Esophagus squamous epithelium (tissue), 5 donors: ENCODE measurements at places on chromosomes 13 and 19.

- DNase-seq: no peak
Observed at GRCh38 chr19:35689836-35690235, 14.5 kb upstream of the ZBTB32 start.

GRCh38 chr19:46878613-46879375 is 18.0 kb downstream of the ARHGAP35 start:
- no peak for DNase-seq

DNA sequence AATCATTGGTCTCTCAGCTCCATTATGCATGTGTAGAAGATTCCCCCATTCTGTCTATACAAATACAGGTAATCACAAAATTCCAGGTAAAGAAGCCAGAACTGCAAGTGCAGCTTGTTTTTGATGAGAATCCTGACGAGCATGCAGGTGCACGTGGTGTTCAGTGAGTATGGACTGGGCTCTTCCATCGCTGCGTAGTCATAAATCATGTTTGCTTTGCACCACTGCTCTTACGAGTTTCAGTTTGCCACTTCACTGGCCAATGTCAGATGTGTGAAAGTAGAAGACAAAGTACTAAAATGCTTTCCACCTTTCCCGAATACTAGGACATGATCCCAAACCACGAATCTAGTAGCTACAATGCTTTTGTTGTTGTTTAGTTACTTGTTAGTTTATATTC is 390.7 kb downstream of the LIG4 start:
- no peak for DNase-seq

GRCh38 chr13:29556742-29557141 is 38.7 kb downstream of the SLC7A1 start:
- DNase-seq: no peak

GRCh38 chr19:48716562-48717291 is 2.8 kb downstream of the MAMSTR start:
- no peak for DNase-seq

- DNase-seq: no peak
Observed at GRCh38 chr13:73421310-73421912, 362.6 kb downstream of the KLF5 start.

GRCh38 chr19:22882797-22883196 is 50.7 kb downstream of the ZNF723 start:
- DNase-seq: no peak
